ENCODE measurements at places on chromosomes 12 and 14.

DNA sequence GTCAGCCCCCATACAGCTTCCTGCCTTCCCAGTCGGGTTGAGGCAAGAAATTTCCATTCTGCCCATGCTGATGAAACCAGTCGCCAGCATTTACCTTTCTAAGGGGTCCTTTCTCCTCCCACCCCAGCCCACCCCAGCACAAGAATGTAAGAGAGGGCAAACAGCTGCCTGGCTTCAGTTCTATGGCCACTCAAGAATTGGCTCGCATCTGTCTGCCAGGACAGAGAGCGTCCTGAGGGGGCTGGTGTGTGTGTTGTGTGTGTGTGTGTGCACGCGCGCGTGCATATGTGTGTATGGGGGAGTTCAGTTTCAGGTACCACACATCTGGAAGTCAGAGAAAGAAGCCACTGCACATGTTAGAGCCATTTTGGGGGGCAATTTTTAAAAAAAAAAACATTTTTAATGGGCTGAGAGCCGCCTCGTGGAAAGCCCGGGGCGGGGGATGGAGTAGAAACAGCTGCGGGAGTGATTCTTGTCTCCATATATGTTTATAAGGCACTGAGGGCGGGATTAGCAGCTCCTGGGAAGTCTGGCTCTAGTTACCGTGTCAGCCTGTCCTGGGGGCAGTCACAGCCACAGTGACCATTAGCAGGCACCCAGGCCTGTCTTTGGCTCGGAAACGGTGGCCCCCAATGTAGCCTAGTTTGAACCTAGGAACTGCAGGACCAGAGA, at the start of gene WNT5B:
WNT5B (plus strand) TSS at position 566 of the 672 bp plus-strand sequence. CDS start 2,124 bp downstream, outside the sequence.
- DNase-seq, result no peak

DNA sequence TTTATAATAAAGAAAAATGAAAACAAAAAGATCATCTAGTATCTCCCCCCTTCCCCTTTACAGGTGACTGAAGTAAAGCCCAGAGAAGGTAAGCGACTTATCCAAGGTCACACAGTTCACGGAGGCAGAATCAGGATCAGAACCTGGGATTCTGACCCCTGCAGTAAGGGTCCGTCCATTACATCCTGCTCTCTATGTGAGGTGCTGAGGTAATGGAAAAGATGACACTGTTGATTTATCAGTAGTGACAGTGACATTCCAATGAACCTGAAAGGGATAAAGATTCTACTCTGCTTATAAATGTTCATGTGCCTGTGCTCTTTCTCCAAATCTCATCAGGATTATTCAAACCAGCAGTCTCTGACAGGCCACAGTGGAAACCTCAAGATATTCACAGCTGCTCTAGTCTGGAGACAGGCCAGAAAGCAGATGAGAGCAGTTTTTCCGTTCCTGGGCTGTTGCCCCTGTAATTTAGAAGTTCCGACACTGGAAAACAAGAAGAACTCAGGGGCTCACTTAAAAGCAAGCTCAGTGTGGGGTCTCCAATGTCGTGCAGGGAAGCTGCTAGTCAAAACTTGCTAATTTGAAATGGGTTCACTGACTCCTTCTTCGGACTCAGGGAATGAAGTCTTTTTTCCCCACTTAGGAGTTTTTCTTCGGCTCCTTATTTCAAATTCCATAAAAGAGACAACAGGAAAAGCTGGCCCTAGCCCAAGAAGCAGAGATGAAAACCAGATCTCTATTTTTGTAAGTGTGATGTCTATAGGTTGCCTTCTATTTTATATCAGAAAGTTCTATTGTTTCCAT, 131.8 kb upstream of the EEA1 start:
- DNase-seq, result no peak

DNA sequence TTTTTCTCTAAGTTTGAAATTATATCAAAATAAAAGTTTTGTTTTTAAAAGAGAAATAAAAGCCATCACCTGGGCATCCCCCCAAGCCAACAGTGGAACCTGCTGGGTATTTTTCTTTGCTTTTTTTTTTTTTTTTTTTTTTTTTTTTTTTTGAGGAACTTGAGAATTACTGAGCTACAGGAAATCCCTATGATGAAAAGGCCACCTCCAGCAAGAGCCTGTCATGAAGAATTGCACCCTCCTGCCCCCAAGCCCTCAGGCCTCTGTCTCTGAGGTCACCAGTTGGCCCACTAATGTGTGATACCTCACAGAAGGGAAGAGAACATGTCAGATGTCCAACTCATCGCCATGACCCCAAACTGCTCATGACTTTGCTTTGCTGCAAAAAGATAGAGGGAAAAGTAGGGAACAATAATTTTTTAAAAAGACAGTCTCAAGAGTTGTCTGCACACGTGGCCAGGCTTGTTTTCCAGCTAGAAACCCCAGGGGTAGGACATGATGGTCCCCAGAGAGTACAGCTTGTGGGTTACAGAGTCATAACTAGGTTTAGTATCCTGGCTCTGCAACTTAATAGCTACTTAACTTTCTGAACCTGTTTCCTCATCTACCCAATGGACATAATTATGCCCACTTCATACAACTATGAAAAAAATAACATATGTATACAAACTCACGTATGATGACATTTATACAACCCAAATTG, 124.3 kb upstream of the EGLN3 start:
- DNase-seq, result no peak

DNA sequence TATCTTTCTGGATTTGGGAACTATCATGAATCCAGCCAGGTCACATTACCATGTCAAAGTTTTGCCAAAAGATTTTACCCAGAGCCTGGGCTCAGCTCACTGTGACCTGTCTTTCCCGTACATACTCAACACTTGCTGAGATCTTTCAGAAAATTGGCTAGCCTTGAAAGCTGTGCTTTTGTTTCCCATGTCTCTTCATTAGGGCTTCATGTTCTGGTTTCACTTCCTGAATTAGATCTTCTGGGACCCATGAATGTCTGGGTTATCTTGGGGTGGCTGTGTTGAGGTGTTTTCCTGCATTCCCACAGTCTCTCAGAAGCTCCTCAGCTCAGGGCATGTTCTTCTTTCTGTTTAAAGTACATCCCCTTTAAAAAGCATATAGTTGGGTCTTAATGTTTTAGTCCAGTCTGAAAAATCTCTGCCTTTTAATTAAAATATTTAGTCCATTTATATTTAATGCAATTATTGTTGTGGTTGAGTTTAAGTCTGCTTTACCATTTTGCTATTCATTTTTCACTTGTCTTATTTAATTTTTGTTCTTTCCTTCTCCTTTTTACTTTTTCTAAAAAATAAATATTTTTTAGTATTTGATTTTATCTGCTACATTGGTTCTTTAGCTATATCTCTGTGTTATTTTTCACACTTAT, 242.7 kb downstream of the VRK1 start:
- DNase-seq, result no peak

- DNase-seq, result no peak
Observed at GRCh38 chr14:57008534-57008933, 198.3 kb upstream of the OTX2 start.

DNA sequence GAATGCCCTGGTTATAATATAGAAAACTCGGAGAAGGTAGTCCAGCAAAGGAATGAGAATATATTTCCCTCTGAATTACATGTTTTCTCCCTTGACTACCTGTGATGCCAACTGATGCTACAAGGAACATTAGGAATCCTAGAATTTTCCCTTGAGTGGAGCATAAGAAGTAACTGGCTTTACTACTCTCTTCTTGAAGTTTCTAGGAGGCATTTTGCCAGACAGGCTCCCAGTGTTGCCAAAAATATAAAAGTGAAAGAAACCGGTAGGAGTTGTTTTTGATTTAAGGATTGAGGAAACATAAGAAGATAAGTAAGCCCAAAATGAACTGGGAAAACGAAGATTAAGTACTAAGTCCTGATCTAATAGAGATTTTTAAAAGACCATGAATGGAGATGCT, 693.4 kb downstream of the NOVA1 start:
- DNase-seq, result no peak

GRCh38 chr12:131076791-131077747, 123.4 kb downstream of the ADGRD1 start:
- DNase-seq, result no peak

- DNase-seq, result no peak
Observed at GRCh38 chr12:18242380-18243089, 18.8 kb upstream of the PIK3C2G start.

DNA sequence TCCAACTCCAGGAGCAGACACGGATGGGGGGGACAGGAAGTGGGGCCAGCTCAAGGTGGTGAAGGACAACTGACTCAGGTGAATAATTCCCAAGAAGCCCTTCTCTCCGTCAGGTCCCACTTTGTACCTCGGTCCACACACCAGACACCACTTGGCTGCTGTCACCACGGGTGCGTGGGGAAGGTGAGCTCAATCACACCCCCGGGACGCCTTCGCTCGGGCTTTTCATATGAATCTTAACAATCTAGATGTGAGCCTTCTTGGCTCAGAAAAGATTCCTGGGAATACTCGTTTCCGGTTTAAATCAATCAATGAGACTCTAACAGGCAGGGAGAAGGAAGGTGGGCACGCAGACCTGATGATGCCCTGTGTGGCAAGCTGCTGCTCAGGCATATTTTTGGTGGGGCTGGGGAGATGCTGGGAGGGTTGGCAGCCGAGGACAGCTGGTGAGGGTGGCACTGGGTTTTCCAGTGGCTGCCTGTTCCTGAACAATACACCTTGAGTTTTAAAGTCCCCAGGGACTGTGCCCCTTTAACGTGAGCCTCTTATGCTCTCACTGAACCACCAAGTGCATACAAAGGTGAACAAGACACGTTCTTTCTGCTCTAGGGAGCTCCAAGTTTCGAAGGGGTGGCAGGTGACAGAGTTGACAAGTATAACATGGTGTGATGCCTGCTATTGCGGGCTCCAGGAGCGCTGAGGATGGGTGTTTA, 5.1 kb downstream of the TESC start:
- DNase-seq, result no peak

DNA sequence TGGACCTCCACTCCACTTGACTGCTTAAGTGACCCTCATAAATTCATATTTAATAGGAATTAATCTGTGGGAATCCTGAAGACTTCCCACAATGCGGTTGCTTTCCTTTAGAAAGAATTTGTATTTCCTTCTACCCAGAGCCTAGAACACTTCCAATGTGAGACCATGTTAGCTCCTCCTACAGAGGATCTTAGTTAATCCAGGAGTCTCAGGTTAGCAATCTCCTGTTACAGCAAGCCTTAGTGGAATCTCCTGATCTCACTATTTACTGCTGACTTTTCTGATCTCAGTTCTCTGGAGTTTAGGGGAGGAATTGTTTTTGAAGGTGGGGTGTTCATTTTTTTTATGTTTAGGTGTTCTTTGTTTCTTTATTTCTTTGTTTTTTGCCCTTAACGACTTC, 186.0 kb downstream of the SLC25A21 start:
- no peak for DNase-seq

- DNase-seq, result no peak
Observed at GRCh38 chr12:123490089-123490488, 32.1 kb downstream of the SNRNP35 start.

GRCh38 chr12:65082406-65082805, 38.7 kb downstream of the WIF1 start:
- DNase-seq, result no peak
